ENCODE measurements at places on chromosomes 1 and 21. TPM values are rescaled to one million over a fixed set of nuclear protein-coding genes. Genes with fewer than 3 reads are reported as not detected.
A peak's percentile ranks its signal among the peaks of the same experiment; 100 is the strongest.

Gene CD101
- total RNA-seq, result 0.39 TPM

Gene GJB5
- not detected for total RNA-seq

Gene PGLYRP3
- not detected for total RNA-seq

Gene KCNK1
- 0.13 TPM for total RNA-seq

Gene KRTAP10-8
- total RNA-seq, result not detected

DNA sequence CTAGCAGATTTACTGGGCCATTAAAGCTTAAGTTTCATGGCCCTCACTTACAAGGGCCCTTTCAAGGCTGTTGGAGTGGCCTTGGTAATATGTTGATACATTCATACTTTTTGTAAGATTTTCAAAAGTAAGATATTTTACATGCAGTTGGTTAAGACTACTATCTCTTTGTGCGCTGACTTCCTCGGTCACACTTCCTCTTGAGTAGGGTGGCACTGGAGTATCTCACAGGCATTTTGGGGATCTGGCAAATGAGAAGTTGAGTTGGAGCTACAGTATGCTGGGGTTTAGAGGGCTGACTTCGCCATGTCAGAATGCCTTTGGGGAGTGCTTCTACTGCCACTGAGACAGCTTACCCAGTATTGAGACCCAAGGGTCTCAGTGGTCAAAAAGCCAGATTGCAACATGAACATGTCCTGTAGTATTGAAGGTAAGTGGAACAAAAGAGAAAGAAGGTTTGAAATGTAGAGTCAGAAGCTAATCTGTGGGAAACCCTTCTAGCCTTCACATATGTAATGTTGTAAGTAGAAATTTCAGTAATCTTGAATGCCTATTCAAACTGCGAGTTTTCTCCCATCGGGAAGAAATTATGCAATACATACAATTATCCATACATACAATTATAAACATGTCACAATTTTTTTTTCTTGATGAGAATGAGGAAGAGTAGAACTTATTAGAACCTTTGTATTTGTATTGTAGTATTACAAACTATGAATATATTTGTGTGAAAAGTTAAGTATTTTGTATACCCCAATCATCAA, 32.3 kb upstream of the RALGPS2 start:
- no peak for DNase-seq

- DNase-seq, result no peak
Measured at GRCh38 chr1:93463960-93464359, 16.0 kb downstream of the FNBP1L start.

- DNase-seq, result peak; percentile 46
Measured at GRCh38 chr1:19800076-19800804, 524 bp upstream of the TMCO4 start.

- DNase-seq, result peak; percentile 26
Measured at GRCh38 chr21:41648591-41649031, 118.2 kb downstream of the RIPK4 start.

DNA sequence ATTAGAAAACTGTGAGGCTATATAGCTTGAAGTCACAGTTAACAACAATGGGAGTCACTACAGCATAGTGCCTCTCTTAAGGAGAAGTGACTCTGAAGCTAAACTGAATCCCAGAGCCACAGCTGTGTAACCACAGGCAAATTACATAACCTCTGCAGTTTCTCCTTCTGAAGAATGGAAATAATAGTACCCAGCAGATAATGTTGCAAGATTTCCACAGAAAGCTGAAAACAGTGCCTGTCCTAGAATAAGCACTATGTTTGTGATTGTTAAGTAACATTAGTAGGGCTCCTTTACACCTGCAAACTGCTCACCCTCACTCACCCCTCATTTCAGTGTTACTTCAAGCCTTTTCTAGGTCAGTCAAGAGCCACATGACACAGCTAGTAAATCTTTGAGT, 886.7 kb downstream of the PLA2G4A start:
- DNase-seq, result no peak

- no peak for DNase-seq
Measured at GRCh38 chr1:246632281-246633168, 66.3 kb downstream of the CNST start.

DNA sequence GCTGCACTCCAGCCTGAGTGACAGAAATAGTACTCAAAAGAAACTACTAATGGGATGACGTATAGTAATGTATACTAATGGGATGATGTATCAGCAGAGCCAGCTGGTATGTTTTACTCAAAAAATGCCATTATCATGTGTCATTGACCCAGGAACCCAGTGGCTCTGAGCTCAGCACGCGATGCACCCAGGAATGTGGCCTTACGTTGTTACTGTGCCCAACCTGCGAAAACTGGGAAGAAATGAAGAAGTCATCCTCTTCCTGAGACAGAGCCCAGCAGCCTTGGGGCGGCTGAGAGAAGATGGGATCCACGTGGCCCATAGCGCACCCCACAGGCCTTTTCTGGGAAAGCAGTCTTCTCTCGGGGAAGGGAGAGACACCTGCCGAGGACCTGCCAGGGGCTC, 8.8 kb downstream of the UBE2J2 start:
- peak; percentile 28 for DNase-seq

- peak; percentile 19 for DNase-seq
Measured at GRCh38 chr1:108947871-108948525, 15.3 kb downstream of the CLCC1 start.

DNA sequence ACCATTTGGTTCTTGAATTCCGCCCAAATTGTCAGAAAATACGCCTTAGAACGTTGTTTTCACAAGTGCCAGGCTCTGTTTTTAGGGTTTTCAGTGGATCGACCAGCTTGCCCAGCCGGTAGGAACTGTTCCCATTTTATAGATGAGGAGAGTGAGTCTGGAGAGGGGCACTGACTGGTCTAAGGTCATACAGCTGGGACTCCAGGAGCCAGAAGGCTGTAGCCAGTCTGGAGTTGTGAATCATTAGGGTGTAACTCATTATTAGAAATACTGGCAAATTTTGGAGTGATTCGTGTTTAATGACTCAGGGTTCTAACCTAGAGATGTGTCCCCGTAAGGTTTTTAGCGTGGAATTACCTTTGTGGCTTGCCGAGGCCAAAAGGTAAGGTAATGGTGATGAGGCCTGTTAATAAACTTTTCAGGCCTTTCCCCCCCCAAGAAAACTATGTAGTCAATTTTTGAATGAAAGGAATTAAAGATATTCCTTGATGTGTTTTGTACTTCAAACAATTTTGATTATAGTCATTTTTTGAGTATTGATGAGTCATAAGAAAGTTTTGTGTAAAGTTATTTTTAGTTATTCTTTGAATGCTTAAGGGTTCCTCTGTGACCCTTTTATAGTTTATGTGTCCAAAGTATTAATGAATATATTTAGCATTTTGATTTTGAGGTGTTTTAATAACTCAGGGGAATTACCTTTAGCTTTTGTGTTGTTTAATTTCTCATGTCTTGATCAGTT, 2.1 kb downstream of the DYRK1A start:
- peak; percentile 56 for DNase-seq

DNA sequence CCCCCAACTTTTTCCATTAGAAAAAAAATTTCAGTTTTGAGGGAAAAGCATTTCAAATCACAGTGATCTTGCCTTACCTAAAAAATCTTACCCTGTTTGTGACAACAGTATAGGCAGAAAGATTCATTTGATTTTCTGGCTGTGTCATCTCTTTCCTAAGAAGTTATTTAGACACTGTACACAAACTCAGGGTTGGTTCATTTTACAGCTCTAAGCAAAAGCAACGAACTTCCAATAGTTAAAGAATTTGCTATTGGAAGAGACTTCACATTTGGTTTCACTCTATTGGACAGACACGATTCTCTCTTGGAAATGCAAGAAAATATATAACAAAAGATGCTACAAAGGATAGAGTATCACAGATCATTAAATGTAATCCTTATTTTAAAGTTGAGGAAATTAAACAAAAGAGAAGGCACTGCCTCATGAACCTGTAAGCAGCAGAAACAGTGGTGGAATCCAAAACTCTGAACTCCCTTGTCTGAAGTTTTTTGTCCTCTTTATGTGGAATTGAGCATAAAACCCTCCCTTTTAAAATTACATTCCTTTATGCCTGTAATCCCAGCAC, 20.8 kb downstream of the EYA3 start:
- no peak for DNase-seq

DNA sequence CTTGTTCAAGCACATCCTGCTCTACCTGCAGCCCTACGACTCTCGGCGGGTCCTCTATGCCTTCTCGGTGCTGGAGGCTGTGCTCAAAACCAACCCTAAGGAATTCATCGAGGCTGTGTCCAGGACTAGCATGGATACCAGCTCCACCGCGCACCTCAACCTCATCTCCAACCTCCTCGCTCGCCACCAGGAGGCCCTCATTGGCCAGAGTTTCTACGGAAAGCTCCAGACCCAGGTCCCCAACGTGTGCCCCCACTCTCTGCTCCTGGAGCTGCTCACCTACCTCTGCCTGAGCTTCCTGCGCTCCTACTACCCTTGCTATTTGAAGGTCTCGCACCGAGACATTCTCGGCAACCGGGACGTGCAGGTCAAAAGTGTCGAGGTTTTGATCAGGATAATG, 74.3 kb upstream of the MORC3 start:
- no peak for DNase-seq

DNA sequence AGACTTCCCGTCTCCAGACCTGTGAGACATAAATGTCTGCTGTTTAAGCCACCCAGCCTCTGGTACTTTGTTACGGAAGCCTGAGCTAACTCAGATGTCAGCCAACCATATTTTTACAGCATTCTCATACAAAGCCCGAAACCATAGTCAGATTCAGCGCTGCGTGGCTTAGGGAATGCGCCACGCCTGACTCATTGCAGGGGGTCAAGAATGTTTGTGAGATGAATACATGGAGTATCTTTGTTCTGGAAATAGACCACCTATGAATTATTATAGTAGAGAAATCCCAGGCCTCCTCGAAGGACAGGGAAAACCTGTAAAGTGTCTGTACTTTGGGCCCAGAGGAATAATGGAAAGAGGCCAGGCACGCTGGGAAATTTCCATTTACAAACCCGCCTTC, 434.8 kb downstream of the CAMTA1 start:
- no peak for DNase-seq

GRCh38 chr1:38444311-38444710, 397.7 kb upstream of the POU3F1 start:
- no peak for DNase-seq

DNA sequence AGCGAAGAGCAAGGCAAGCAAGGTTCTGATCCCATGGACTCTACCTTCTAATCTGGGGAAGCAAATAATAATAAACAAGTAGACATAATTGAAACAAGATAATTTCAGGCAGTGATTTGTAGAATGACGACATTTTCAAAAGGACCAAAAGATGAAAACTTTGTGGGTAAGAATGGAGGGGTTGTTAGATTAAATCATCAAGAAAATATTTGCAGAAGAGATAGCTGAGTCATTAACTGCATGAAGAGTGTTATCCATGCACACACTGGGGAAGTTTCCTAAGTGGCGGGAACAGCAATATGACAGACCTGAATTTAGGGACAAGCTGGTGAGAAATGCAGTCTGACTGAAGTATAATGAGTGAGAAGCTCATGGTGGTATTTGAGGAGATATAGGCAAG, 583.1 kb upstream of the RGS18 start:
- no peak for DNase-seq

DNA sequence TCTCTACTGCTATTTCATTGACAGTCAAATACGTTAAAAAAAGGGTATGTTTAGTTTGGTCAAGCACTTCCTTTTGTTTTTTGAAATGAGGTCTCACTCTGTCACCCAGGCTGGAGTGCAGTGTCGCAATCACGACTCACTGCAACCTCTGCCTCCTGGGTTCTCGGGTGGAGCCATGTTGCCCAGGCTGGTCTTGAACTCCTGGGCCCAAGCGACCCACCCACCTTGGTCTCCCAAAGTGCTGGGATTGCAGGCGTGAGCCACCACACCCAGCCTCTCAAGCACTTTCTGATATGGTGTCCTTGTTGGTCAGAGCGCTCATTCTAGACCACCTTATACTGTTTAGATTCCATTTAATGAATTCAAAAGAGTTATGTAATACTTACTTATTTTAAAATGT, 20.9 kb upstream of the RHBDL2 start:
- DNase-seq, result no peak

DNA sequence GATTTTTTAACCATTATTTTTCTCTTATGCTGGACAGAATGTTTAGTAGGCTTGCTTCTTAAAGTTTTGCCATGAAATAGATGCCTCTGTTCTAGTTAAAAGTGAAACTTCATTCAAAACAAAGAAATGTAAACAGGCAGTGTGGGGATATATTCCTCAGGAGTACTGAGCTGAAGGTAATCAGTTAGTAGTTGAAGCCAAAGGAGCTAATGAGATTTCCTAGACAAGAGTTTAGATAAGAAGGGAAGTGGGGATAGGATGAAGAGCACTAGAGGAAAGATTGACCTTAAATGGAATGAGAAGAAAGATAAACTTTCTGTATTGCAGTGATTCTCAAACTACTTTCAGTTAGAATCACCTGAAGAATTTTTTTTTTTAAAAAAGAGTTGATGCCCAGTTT, 23.9 kb downstream of the PRRC2C start:
- DNase-seq, result no peak

DNA sequence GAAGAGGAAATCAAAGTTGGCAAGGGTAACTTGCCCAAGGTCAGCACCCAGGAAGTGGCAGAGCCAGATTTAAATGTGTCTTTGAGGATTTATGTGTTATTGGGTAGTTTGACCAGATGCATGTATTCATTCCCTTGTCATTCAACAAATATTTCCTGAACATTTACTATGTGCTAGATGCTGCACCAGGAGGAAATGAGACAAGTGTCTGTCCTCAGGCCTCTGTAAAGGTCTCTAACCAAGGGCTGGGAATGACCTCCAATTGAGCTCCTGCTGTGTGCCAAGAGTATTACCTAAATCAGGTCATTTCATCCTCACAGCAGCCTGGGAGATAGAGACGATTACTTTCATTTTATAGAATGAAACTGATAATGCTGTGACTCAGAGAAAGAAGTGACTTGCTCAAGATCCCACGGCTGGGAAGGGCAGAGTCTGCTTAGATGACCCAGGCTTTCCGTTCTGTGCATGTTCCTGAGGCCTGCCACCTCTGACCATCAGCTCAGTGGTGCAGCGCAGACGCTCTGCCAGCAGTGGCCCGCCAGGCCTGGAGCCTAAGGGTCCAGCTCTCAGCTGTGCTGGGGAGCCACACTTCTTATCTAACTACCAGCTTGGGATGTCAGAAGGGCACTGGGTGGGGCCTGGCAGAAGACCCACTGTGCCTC, 3.5 kb upstream of the TTC22 start:
- no peak for DNase-seq

DNA sequence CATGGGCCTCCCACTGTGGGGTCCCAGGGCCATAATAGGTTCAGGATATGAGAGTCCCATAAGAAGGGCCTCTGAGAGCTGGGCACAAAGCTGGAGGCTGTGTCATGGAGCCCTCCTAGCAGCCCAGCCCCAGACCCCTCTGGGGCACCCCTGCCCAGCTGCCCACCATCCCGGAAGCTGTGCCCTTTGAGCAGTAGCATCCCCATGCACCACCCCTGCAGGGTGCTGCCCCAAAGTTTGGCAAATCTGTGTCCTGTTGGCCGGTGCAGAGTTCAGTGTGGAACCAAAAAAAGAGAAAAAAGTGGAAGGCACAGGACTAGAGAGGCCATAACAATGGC, 17.6 kb downstream of the TNNT2 start:
- DNase-seq, result no peak

- DNase-seq, result peak; percentile 55
Measured at GRCh38 chr1:204503122-204503912, 8.7 kb upstream of the PIK3C2B start.

GRCh38 chr1:205284420-205285144, 37.0 kb downstream of the NUAK2 start:
- DNase-seq, result peak; percentile 98

All from dermis microvascular lymphatic vessel endothelial cell (primary cell).